ENCODE measurements at places on chromosomes 5 and 9.

DNA sequence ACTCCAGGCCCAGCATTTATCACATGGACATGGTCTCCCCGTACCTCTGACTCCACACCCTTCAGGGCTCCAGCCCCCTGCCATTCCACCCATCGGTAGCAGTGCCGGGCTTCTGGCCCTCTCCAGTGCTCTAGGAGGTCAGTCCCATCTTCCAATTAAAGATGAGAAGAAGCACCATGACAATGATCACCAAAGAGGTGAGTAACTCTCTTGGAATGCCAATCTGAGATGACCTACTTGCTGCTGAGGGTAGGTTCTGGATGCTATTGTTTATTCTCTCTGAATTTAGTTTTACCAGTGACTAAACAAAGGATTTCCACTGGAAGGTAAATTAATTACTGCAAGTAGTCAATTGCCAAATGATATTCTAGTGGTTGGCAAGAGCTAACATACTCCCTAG is 80.8 kb downstream of the TLE4 start:
- no peak for DNase-seq
- H3K4me3 ChIP-seq: no peak overlapping the region
- H3K4me1 ChIP-seq: peaks cover 4% of the 10 kb centered on the region
- H3K27me3 ChIP-seq: no peaks in the 10 kb centered on the region
- H3K27ac ChIP-seq: no peak overlapping the region
- H3K36me3 ChIP-seq: no peaks in the 10 kb centered on the region

GRCh38 chr9:1052365-1053281 is 2.5 kb downstream of the DMRT2 start:
- H3K27ac ChIP-seq: no peak overlapping the region
- peaks cover 26% of the 10 kb centered on the region for H3K4me1 ChIP-seq
- H3K4me3 ChIP-seq: peak overlapping the region; percentile 5
- no peak for DNase-seq

GRCh38 chr9:101460965-101461364 is 25.4 kb upstream of the ALDOB start:
- no peaks in the 10 kb centered on the region for H3K27me3 ChIP-seq
- DNase-seq: no peak
- H3K27ac ChIP-seq: no peak overlapping the region
- no peak overlapping the region for H3K4me3 ChIP-seq
- no peaks in the 10 kb centered on the region for H3K4me1 ChIP-seq

DNA sequence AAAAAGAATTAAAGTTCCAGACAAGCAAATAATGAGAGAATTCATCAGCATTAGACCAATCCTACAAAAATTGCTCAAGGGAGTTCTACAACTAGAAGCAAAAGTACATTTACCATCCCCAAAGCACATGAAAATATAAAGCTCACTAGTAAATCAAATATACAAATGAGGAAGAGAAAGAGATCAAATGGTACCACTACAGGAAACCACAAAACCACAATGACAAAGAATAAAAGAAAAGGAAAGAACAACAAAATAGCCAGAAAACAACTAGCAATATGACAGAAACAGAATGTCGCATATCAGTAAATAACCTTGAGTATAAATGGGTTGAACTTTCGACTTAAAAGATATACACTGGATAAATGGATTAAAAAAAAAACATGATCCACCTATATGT is 739.0 kb downstream of the DTWD2 start:
- H3K27ac ChIP-seq: no peak overlapping the region
- no peaks in the 10 kb centered on the region for H3K4me1 ChIP-seq
- DNase-seq: no peak
- H3K4me3 ChIP-seq: no peak overlapping the region
- H3K27me3 ChIP-seq: no peaks in the 10 kb centered on the region
- H3K36me3 ChIP-seq: no peaks in the 10 kb centered on the region

- no peak overlapping the region for H3K4me3 ChIP-seq
- H3K4me1 ChIP-seq: peaks cover 26% of the 10 kb centered on the region
- DNase-seq: no peak
- H3K27me3 ChIP-seq: no peaks in the 10 kb centered on the region
- no peak overlapping the region for H3K27ac ChIP-seq
- H3K36me3 ChIP-seq: no peaks in the 10 kb centered on the region
Observed at GRCh38 chr5:68141494-68141893, 74.1 kb upstream of the PIK3R1 start.

- H3K27me3 ChIP-seq: no peaks in the 10 kb centered on the region
- H3K27ac ChIP-seq: no peak overlapping the region
- no peaks in the 10 kb centered on the region for H3K36me3 ChIP-seq
- no peaks in the 10 kb centered on the region for H3K4me1 ChIP-seq
- DNase-seq: no peak
Observed at GRCh38 chr5:108118813-108119514, 262.9 kb downstream of the FBXL17 start.

DNA sequence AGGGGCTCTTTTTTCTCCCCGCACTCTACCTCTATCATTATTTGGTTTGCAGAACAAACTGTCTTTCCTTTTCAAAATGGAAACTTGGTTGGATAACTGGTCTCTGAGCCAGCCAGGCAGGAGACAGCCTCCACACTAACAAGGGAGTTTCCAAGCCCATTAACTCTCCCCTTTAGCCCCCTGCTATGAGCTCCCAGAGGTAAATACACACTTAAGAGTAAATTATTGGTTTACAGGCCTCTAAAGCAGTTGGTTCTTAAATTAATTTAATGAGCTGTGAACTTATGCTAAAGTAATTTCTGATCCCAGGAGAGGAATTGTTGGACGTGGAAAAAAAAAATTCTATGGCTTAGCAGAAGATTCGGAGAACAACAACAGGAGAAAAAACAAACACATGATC is 30.3 kb downstream of the EPB41L4A start:
- no peaks in the 10 kb centered on the region for H3K4me1 ChIP-seq
- no peaks in the 10 kb centered on the region for H3K27me3 ChIP-seq
- no peaks in the 10 kb centered on the region for H3K36me3 ChIP-seq
- DNase-seq: no peak
- no peak overlapping the region for H3K27ac ChIP-seq

DNA sequence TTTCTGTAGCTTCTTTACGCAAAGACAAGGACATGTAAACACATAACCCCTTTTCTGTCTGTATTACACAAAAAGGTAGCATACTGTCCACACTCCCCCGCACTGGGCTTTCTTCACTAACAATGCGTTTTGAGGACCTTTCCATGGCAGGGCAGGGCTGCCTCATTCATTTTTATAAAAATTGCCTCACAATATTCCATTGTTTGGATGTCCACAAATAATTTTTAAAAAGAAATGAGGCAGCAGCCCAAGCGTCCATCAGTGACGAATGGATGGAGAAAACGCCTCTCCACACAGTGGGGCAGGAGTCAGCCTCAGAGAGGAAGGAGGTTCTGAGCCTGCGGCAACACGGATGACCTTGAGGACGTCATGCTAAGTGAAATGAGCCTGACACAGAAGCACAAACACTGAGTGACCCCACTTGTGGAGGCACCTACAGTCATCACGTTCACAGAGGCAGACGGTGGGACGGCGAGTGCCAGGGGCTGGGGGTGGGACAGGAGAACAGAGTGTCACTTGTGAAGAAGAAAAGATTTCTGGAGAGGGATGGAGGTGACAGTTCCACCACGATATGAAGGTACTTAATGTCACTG is 67.8 kb downstream of the RASGEF1C start:
- DNase-seq: no peak
- no peaks in the 10 kb centered on the region for H3K36me3 ChIP-seq
- H3K4me1 ChIP-seq: no peaks in the 10 kb centered on the region
- no peak overlapping the region for H3K4me3 ChIP-seq
- H3K27ac ChIP-seq: no peak overlapping the region

DNA sequence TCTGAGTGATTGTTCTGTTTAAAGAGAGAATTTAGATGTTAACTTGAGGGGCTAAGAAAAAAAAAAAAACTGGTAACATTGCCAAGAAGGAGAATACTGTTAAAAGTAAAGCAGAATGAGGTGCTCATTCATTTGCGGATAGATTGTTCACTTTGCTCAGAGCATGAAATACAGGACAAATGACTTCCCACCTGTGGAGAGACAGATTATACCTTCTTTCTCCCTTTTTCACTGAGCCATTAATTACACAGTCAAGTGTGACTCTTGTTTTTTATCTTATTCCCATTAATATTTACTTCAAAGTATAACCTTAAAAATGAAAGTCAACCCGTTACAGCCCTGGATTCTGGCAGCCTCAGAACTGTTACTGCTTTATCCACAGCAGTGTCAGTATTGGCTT is 264.5 kb downstream of the TAF11L14 start:
- no peak overlapping the region for H3K27ac ChIP-seq
- no peak overlapping the region for H3K4me3 ChIP-seq

DNA sequence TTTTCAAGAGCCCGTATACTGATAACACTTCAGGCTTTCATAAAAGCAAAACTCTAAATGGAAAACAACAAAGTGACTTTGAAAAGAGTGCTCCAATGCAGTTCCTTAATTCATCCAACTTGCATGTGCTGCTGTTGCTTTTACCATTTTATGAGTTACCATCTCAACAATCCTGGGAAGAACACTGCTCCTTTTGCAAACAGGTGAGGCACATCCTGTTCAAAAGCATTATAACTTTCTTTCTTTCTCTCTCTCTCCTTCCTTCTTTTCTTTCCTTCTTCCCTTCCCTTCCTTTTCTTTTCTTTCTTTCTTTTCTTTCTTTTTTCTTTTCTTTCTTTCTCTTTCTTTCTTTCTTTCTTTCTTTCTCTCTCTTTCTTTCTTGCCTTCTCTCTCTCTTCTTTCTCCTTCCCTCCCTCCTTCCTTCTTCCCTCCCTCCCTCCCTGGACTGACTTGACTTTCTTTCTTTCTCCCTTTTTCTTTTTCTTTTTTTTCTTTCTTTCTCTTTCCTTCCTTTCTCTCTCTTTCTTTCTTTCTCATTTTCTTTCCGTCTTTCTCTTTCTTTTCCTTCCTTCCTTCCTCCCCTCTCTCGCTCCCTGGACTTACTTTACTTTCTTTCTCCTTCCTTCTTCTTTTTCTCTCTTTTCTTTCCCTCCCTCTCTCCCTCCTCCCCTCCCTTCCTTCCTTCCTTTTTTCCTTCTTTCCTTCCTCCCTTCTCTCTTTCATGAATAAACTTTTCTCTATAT is 11.2 kb upstream of the PARP8 start:
- no peaks in the 10 kb centered on the region for H3K36me3 ChIP-seq
- DNase-seq: no peak
- H3K27ac ChIP-seq: no peak overlapping the region
- H3K27me3 ChIP-seq: no peaks in the 10 kb centered on the region
- H3K4me3 ChIP-seq: no peak overlapping the region
- H3K4me1 ChIP-seq: no peaks in the 10 kb centered on the region

DNA sequence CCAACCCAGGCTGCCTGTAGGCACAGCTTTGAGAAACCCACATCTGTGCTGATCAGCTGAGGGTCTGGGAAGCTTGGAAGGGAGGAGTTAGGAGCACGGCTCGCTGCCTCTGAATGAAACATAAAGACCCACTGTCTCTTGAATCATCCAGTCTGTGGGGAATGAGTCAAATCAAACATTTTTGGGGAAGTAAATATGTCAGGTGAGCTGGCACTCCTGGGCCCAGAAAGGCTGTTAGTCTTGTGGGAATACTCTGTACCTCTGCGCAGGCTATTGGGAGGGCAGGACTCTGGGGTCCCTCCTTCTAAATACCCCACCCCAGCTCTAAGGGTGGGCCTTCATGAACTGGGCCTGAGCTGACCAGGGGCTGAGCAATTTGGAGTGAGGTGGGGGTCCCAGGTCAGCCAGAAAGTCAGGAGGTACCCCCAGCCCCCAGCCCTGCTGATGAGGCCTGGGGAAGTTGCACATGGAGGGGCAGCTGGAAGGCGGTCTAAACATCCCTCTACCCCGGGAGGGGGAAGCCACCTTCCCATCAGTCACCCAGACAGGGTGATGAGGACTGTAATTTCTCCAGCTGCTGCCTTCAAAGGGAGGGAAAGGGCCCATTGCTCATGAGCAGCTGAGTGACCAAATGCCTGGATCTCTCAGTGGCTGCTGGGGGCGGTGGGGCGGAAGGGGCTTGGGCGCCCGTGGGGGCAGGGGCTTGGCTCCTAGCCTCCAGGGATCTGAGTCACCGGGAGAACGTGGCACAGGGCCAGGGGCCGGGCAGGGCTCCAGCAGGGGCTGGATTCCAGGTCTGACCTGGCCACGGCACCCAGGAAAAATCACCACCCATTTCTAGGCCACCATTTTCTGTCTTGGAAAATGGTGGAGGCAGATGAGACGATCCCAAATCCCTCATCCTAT is 10.8 kb downstream of the FIBCD1 start:
- no peak overlapping the region for H3K27ac ChIP-seq
- H3K27me3 ChIP-seq: no peaks in the 10 kb centered on the region
- H3K4me1 ChIP-seq: no peaks in the 10 kb centered on the region
- no peak for DNase-seq

All from lung (tissue), 17 donors.